Glomerular endothelial cell (primary cell): ENCODE measurements at places on chromosomes 4 and X. TPM values are rescaled to one million over a fixed set of nuclear protein-coding genes. Genes with fewer than 3 reads are reported as not detected.

The EMCN gene
- total RNA-seq: 43.6 and 58.8 TPM in 2 replicates

The TMEM35A gene
- total RNA-seq: 4.7 and 8.1 TPM in 2 replicates

GRCh38 chrX:111877681-111878080, 1.7 kb downstream of the TRPC5OS start:
- no peak for DNase-seq

GRCh38 chr4:118850488-118851173, 14.7 kb upstream of the SEC24D start:
- no peak for DNase-seq

DNA sequence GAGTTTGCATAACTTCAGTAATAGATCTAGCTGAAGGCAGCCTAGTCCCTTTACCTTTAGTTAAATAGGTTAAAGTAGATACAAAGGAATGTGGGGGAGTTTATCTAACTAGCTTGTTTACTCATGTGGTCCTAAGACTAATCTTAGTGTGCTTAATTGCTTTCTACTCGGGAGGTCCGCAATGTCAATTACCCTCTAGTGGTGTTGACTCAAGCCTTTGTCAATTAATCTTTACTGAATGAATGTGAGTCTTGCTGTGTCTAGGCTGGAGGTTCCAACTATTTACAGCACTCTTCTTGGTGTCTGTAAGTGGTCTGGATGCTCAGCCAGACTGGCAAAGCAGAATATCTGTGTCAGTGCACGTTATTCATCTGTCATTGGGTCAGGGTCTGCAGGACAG, 17.9 kb upstream of the YTHDC1 start:
- no peak for DNase-seq

DNA sequence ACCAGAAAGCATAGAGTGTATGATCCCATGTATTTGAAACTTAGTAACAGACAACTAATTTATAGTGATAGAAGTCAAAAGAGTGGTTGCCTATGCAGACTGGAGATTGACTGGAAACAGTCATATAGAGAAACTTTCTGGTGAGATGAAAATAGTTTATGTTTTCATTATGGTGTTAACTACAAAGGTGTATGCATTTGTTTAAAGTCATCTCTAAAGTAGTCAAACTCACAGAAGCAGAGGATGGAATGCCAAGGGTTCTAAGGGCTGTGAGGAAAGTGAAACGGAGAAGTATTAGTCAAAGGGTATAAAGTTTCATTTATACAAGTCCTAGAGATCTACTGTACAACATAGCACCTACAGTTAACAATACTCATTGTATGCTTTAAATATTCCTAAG, 45.8 kb downstream of the ENOX2 start:
- DNase-seq: no peak

- no peak for DNase-seq
Measured at GRCh38 chr4:7900334-7900909, 39.2 kb downstream of the AFAP1 start.
